ENCODE measurements at places on chromosomes 3 and 15.

DNA sequence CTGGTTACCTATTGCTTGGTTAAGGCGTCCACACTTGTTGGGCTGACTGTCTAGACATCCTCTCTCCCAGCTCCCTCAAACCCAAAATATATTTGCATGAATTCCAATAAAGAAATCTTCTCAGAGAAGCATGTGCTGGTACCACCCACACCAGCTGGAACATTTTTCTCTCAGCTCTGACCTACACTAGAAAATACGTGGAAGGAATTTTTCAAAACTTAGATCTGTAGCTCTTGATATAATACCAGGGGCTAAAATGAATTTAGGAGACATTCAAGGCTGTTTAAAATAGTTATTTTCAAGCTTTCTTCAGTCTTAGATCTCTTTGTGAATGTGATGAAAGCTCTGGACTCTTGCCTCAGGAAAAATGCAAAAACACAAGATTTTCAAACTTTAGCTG, 590.4 kb downstream of the PDCD6IP start:
- no peak for DNase-seq

- DNase-seq, result no peak
Measured at GRCh38 chr15:86570738-86571137, 491.1 kb downstream of the AGBL1 start.

- DNase-seq, result no peak
Measured at GRCh38 chr3:46708401-46709156, 7.4 kb downstream of the TMIE start.

DNA sequence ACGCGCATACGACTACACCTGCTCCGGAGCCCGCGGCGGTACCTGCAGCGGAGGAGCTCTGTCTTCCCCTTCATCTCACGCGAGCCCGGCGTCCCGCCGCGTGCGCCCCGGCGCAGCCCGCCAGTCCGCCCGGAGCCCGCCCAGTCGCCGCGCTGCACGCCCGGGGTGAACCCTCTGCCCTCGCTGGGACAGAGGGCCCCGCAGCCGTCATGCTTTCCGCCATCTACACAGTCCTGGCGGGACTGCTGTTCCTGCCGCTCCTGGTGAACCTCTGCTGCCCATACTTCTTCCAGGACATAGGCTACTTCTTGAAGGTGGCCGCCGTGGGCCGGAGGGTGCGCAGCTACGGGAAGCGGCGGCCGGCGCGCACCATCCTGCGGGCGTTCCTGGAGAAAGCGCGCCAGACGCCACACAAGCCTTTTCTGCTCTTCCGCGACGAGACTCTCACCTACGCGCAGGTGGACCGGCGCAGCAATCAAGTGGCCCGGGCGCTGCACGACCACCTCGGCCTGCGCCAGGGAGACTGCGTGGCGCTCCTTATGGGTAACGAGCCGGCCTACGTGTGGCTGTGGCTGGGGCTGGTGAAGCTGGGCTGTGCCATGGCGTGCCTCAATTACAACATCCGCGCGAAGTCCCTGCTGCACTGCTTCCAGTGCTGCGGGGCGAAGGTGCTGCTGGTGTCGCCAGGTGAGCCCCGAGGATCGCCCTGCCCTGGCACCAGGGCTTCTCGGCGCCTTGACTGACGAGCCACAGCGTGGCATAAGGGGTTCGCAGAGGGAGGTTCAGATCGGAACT, 420 bp downstream of the SLC27A2 start:
- peak; percentile 42 for DNase-seq

DNA sequence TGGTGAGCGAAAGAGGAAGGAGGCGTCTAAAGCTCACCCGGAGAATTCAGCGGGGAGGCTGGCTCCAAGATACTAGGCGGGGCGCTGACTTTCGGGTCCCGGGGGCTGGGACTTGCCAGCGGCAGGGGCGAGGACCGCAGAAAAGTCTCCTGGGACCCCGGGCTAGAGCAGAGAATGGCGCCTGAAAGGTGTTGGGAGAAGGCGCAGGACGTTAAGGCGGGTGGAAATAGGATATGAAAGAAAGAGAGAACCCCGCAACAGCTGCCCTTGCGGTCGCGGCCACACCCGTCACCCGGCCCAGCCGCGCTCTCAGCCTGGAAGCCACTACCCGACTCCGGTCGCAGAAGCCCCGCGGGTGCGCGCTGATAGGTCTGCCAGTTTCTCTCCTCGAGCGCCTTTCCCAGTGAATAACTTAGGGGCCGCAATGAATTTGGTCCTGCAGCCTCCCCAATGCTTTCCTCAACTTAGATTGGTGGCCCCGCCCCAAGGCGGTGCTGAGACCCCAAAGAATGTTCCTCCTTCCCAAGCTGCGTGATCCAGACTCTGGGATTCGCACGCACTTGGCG, 604 bp downstream of the LTK start:
- no peak for DNase-seq

- DNase-seq, result no peak
Measured at GRCh38 chr15:72902245-72902918, 118.8 kb upstream of the ADPGK start.

DNA sequence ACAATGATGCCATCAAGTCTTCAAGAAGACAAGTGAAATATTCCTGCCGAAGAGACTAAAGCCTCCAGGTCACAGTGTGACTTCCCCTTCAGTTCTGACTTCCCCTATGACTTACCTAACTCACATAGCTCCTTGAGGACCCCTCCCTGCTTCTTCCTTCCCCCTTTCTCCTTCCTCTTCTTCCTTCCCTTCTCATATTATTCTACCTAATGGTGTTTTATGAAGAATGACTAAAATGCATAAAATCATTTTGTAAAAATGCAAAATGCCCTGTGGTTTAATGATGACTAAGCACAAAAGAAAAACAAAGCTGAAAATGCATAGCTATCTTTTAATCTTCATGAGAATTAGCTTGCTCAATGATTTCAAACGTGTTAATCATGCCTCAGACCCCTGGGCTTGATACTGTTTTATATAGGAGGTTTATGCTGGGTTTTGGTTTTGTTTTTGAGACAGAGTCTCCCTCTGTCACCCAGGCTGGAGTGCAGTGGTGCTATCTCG, 26.1 kb upstream of the TM4SF4 start:
- no peak for DNase-seq

- DNase-seq, result no peak
Measured at GRCh38 chr3:197289726-197290125, 8.7 kb downstream of the DLG1 start.

DNA sequence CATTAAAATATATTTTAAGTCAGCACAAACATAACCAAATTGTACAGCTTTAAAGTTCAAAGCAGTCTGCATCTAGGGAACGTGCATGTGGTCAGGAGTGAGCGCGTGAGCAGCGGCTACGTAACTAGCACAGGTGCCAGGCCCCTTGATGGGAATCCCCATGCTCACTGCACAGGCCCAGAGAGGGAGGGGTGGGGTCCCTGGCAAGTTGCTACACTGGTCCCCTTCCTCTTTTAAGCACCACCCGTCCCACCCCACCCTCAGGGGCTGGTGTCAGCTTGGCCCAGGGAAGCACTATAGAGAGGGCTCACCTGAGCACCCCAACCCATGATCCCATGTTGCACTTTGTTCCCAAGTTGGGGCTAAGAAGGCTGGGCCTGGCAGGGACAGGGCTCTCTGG, 835 bp upstream of the GMPPB start:
- DNase-seq, result no peak

DNA sequence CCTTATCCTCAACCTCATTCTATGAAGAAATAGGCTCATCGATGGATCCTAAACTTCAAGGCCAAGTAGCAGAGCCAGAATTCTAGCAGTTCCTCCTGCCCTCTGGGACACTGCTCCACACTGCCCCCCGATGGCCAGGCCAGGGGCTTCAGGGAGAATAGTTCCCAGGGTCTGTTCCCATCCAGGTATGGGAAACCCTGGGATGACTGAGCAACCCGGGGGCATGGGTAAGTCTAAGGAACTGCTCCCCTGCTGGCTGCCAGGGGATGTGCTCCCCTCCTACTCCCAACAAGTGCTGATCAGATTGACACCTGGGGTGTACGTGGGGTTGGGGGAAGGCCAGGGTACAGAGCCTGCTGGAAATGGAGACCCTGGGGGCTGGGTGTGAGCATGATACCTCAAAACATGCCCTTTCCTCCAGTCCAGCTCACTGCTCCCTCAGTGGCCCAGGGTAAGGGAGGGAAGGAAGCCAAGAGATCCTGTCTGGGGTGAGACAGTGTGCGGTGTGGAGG, 7.6 kb downstream of the ULK3 start:
- DNase-seq, result peak; percentile 49

GRCh38 chr15:96470681-96471310, 140.3 kb downstream of the NR2F2 start:
- DNase-seq, result no peak

- no peak for DNase-seq
Measured at GRCh38 chr3:153623834-153624233, 461.8 kb downstream of the RAP2B start.

- DNase-seq, result no peak
Measured at GRCh38 chr3:138567403-138567802, 26.7 kb downstream of the CEP70 start.

DNA sequence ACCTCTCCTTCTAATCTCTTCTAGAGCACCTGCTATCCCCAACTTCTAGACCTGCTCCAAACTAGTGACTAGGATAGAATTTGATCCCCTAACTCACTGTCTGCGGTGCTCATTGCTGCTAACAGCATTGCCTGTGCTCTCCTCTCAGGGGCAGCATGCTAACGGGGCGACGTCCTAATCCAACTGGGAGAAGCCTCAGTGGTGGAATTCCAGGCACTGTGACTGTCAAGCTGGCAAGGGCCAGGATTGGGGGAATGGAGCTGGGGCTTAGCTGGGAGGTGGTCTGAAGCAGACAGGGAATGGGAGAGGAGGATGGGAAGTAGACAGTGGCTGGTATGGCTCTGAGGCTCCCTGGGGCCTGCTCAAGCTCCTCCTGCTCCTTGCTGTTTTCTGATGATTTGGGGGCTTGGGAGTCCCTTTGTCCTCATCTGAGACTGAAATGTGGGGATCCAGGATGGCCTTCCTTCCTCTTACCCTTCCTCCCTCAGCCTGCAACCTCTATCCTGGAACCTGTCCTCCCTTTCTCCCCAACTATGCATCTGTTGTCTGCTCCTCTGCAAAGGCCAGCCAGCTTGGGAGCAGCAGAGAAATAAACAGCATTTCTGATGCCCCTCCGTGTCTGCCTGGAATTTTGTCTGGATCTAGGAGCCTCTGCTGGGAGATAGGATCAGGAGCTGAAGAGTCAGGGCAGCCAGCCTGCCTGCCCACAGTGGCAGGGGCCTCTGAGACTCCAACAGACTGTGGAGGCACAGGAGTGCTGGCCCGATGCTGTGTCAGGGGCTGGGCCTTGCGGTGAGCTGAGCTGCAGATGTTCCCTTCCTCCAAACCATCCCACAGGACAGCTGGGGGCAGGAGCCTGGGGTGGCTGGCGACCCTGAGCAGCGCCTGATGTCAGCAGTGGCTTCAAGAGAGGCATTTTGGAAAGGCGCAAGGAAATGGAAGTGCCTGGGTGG, 3.0 kb downstream of the ISLR start:
- DNase-seq, result no peak

DNA sequence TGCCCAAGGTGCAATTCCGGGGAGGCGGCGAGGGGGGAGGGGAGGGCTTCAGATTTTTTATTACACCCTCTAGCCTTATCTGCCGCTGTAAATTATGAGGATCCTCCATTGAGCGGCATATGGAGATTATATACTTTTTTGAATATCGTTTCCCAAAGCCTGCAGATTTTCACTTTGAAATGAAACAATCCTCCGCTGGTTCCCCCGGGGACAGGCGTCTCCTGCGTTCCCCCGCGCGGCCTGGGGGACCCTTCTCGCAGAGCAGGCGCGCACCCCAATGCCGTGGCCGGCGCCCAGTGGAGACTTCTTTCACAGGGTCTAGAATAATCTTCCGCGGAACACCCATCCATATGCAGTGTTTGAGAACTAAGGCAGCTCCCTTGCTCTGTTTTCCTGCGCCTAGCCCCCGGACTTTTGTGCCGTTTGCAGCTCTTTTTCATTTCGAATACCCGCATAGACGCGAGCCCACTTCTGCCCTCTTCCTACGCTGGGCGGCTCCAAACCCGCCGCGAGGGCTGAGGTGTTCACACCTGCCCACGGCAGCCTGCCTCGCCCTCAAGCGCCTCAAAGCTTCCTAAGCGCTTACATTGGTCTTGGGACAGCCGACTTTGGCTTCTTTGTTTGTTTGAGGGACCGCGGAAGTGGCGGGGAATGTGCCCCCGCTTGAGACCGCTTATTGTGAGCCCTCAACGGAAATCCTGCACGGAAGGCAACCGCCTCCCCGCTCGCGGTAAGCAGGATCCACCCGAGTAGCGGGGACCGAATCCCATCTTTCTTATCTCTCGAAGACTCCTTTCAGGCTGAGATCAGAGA, 7.5 kb downstream of the SOX14 start:
- DNase-seq, result no peak

- DNase-seq, result no peak
Measured at GRCh38 chr3:81911221-81911620, 149.8 kb upstream of the GBE1 start.

DNA sequence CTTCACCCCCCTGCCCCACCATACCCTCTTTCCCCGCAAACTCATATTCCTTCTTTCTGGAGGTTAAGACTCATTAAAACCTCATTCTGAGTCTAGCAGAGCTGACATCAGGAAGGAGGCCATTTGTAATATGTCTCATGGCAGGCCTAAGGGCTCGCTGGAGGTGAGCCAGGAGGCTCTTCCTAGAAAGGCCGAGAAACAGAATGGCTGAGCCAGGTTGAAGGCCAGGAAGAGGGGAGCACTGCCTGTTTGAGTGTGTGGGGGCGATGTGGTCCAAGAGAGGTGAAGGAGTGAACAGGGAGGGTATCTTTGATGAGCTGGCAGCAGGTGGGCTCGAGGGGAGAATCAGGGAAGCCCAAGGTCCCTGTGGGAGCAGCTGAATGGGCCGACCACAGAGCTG, 317.3 kb downstream of the TLE3 start:
- DNase-seq, result no peak

DNA sequence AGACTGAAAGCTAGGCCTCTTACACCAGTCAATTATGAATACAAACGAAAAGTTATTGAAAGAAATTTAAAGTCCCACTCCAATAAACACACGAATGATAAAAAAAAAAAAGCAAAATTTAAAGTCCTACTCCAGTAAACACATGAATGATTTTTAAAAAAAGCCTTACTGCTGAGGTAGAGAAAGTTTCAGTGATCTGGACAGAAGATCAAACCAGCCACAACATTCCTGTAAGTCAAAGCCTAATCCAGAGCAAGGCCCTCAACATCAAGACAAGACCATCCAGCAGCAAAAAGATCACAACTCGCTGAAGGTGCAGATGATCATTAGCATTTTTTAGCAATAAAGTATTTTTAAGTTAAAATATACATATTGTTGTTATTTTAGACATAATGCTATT, 95.6 kb upstream of the LIPC start:
- DNase-seq, result no peak

GRCh38 chr3:109924196-109924595, 586.9 kb upstream of the DPPA4 start:
- DNase-seq, result no peak

DNA sequence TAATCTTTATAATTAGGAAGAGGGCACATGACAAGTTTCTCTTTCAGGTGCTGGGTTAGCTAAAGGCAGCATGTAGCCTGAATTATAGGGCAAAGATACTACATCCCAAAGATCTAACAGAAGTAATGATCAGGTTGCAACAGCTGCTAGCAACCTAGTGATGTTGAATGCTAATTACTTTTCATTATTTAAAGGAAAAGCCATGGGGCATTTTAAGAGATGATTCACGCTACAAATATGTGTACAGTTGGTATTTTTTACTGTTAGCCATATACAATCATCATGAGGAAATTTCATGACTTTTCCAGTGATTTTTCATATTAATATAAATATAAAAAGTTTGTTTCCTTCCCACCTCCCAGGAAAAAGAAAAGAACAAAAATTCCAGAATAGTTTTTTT, 43.0 kb downstream of the NEK10 start:
- no peak for DNase-seq
